ENCODE measurements at places on chromosomes 2 and 18.

- DNase-seq: no peak
Observed at GRCh38 chr2:8300905-8301304, 381.0 kb upstream of the ID2 start.

DNA sequence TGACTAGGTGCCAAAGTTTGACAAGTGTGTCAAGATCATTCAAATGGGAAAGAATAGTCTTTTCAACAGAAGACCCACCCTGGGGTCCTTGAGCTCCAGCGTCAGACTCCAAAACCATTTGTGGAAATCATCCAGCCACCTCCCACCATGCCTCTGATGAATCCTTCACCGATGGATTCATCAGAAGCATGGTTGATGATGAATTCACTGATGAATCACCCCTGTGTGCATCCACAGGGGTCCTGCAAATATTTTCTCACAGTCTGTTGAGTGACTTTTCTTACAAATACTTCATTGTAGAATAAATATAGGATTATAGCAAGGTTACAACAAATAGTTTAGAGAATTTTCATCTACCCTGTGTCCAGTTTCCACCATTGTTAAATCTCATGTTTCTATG lies 4.3 kb downstream of the UGT1A9 start:
- no peak for DNase-seq

GRCh38 chr18:8960740-8961657 lies 141.5 kb upstream of the NDUFV2 start:
- DNase-seq: no peak

DNA sequence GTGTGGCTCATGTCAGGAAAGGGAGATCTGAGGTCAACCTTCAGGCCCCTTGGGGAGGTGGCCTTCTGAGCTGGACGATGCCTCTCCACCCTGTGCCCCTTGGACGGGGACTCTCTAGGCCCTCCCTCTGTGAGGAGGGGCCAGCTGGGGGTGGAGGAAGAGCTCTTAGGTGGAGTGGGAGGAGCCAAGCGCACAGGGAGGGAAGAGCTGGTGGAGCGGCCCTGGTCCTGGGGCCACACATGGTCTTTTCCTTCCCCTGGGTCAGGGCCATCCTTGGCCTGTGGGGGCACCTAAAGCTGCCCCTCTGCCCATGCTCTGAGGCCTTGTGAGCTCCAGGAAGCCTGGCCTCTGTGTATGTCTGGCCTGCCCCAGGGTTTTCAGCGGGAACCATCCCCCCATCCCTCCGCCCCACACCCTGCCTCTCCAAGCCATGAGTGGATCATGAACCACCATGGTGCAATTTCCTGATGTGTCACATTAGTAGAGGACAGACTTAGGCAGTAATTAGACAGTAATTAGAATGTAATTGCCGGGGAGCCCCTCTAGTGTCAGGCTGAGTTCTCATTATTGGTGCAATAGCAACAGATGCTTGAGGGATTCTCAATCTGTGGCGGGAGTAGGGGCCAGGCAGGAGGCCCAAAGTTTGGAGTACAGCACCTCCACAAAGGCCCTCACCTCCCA lies 63.0 kb downstream of the GLI2 start:
- DNase-seq: no peak

DNA sequence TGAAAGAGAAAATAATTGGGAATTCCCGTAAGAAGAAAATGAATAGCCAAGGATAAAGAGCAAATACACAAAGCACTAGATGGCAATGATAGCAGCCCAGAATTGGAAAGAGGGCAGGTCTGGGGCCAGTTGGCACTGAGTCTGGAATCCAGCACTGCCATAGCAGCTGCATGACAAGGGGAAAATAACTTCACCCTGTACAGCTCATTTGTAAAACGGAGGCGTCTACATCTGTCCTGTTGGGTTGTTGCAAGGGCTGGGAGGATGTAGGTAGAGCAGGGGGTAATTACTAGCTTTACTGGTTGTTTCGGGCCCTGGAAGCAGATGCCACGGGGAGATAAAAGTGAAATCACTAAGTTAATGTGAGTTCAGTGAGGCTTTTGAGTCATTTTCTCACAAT lies 110.0 kb upstream of the RASGRP3 start:
- DNase-seq: no peak

DNA sequence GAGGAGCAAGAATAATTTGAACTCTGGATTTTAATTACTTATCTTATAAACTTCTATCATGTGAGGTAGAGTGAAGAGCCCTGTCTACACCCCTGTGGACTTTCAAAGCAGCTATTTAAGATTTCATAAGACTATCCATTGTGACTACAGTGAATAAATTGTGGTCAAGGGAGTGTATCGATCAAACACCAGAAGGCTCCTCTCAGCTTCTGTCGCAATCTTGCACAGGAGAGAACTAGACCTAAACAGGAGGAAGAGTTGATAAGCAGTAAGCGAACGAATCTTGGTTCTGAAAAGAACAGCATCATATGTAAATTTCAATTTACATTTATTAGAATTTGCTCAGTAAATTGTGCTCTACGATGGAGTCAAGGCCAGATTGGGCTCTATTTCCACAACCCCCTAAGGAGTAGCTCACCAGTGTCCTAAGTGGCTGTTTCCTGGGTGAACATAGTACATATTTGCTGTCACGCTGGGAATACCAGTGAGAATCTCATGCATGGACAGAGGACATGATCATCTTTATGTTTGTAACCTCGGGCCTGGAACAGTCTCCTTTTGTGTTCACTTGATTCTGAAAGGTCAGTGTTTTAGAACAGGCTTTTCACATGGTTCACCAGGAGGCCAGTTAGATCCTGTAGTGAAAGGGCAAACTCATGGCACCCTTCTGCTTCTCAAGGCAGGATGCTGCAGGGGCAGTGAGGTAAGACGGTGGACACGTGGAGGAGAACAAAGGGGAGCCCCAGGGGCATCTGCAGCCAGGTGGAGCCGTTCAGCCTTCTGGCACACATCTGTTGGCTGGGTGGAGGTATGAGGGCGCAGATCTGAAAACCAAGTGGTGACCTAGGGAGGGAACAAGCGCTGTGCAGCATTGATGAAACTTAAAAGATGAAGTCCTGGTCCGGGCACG lies 33.3 kb downstream of the NPAS2 start:
- DNase-seq: no peak

DNA sequence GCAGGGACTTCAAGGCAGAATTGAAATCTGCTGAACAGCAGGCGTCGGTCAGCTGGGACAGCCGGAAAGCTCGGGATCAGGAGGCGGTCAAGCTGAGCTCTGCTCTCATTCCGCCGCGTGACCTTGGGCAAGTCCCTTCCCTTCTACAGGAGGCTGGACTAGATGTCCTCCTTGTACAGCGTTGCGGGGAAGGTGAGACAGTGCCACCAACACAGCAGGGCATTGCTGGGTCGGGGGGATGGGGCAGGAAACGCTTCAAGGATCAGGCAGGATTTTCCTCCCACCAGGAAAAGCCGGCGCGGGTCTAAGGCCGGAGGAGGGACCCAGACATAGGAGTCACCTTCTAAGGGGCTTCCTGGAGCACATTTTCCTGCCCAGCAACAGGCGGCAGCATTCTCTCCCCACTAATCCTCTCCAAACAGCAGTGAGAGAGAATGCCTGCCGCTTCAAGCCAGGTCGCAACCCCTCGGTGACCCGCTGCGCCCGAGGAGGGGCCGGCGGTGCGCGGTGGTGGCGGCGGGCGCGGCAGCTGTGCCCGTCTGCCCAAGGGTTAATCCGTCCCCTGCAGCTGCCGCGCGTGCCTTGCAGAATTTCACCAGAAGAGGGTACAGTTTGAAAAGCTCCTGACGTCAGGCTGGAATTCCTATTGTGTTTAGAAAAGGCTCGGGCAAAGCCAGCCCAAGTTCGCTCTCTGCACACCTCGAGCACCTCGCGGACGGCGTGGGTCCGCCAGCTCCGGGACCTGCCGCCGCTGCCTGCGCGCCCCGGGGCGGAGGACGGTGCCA lies at the start of gene KCNF1:
TSS of gene KCNF1 (plus strand) at position 644 of the 785 bp plus-strand sequence. CDS start 493 bp downstream, outside the sequence.
- peak; percentile 15 for DNase-seq

DNA sequence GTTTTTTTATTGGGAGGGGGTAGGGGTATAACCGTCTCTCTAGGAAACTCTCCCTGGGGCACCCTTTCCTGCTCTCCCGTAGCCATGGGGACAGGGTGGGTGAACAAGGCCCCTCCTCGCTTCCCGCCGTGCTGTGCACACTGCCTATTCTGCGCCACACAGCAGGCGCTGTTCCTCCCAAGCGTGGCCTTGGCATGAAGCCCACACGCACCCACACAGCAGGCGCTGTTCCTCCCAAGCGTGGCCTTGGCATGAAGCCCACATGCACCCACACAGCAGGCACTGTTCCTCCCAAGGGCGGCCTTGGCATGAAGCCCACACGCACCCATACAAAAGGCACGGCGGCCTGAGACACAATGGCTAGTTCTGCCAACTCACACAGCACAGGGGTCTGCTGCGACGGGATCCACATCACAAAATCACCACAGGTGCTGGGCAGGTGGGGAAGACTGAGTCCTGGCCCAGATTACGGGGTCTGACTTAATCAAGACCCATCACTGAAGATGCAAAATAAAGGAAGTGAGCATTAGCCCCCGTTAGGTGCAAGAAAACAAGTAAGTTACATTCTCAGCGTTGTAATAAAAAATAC lies 46.6 kb upstream of the TPO start:
- peak; percentile 31 for DNase-seq

GRCh38 chr2:30185178-30185577 lies 38.4 kb downstream of the YPEL5 start:
- DNase-seq: no peak

- no peak for DNase-seq
Observed at GRCh38 chr18:45357686-45358470, 257.4 kb upstream of the SLC14A2 start.

DNA sequence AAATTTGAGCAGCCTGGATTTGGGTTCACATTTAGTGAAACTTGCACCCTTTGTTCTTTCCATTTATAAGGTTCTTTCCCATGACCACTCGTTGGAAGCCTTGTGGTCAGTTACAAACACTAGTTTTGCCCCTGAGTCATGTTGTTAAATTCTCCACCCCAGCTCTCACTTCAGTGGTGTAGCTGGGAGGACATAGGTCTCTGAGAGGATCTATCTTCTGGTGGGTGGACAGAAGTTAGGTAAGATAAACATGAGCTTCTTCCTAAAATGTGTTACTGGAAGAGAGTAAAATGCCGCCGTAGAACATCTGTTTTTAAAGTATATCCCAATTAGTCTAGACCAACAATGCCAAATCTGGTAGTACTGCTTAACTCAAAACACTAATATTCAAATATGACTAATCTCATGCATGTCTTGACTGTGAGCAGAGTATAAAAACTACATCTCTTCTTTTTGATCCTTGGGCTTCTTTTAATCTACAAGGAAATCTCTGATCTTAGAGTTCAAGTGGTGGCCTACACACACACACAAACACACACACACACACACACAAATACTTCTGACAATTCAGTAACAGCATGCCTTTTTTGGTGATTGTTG lies 162.6 kb upstream of the FN1 start:
- DNase-seq: no peak

DNA sequence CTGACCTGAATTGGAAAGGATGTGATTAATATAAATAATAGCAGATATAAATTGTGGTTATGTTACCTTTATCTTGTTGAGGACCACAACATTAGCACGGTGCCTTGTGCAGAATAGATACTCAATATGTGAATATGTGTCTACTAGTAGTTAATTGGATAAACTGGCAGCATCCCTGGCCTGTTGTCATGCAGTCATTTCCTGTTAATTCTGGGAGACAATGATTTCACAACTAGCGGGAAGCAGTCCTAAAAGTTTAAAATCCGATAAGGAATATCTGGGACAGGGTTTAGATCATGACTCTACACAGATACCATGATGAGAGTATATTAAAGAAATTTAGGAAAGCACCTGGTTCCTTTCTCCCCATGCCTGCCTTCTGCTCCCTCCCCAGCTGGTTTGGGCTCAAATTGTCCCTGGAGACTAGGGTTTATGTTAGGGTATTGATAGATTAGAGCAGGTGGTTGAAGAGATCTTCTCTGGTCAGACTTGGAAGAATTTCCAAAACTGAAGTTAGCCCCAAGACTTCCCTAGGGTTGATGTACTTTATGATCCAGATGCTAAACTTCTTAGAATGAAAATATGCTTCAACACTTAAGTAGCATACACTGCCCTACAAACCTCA lies 32.8 kb downstream of the CYBRD1 start:
- no peak for DNase-seq

GRCh38 chr2:237227592-237228280 lies 142.0 kb downstream of the COPS8 start:
- DNase-seq: peak; percentile 46

GRCh38 chr2:36485521-36485920 lies 112.4 kb downstream of the FEZ2 start:
- no peak for DNase-seq

GRCh38 chr18:46676182-46676835 lies 19.3 kb upstream of the LOXHD1 start:
- no peak for DNase-seq

DNA sequence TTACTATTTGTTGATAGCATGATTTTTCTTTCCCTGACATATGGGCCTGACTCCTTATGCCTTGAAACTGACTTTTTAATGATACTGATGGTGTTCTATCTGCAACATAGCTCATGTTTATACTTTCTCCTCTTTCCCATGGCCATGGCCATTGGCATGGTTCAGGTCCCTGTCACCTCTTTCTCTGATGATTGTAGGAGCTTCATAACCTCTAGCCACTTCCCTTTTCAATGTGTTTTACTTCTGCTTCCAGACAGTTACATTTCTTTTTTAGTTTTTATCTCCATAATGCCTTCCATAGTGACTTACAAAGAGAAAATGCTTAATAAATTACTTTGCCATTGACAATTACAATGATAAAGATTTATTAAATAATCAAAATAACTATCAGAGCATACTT lies 177.9 kb upstream of the SETBP1 start:
- no peak for DNase-seq

GRCh38 chr2:224946895-224947294 lies 95.4 kb downstream of the DOCK10 start:
- no peak for DNase-seq

GRCh38 chr2:226979004-226979403 lies 143.2 kb downstream of the RHBDD1 start:
- DNase-seq: no peak

DNA sequence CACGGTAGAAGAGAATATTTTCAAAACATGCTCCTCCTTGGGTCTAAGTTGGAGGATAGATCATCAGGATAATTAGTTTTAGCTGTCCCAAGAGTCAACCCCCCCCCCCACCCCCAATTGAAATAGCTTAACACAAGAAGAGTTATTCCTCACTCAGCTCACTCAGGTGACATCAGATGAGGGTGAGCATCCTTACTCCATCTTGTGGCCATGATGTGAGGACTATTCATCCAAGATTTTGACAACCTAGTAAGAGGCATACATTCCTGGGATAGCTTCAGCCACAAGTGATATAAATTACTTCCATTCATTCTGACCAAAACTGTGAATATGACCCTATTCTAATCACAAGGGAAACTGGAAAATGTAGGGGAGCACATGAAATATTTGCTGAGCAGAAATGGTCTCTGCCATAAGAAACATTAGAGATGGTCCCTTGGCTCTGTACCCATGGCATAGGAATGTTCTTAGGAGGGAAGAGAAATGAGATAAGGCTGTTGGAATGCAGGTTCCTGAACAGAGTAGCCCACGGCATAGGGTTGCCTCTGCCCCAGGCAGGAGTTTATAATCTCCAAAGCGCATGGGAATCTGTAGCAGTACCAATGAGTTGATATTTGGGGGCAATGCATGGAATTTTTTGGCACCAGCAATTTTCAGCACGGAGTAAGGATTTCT lies 257.2 kb downstream of the CYRIA start:
- no peak for DNase-seq

- DNase-seq: no peak
Observed at GRCh38 chr2:120758181-120759144, 22.8 kb downstream of the GLI2 start.

- DNase-seq: no peak
Observed at GRCh38 chr2:9592699-9593098, 37.1 kb upstream of the ADAM17 start.
